ENCODE measurements at places on chromosomes 16 and 17.

- no peak for DNase-seq
Measured at GRCh38 chr17:78466786-78467715, 88.6 kb downstream of the PGS1 start.

GRCh38 chr17:19457830-19458271 lies 46.8 kb downstream of the RNF112 start:
- peak; percentile 94 for DNase-seq

DNA sequence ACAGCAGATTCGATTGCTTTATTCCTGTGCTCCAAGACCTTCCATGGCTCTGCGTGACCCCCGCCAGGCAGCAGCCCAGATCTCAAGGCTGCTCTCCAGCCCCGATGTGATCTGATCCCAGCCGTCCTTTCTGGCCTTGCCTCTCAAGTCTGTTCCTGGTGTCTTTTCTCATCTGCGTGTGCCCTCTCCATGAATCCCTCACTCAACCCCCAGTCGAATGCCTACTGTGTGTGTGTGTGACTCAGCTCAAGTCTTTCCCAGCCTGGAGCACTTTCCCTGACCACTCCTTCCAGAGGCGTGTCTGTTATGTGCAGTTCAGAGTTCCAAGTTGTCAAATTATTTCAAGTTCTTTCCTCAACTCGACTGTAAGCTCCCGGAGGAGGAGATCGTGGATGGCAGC lies 64.0 kb downstream of the MRM1 start:
- peak; percentile 27 for DNase-seq

GRCh38 chr16:11955713-11956123 lies 9.3 kb upstream of the TNFRSF17 start:
- peak; percentile 34 for DNase-seq

- no peak for DNase-seq
Measured at GRCh38 chr16:82784573-82784968, 157.8 kb downstream of the CDH13 start.

DNA sequence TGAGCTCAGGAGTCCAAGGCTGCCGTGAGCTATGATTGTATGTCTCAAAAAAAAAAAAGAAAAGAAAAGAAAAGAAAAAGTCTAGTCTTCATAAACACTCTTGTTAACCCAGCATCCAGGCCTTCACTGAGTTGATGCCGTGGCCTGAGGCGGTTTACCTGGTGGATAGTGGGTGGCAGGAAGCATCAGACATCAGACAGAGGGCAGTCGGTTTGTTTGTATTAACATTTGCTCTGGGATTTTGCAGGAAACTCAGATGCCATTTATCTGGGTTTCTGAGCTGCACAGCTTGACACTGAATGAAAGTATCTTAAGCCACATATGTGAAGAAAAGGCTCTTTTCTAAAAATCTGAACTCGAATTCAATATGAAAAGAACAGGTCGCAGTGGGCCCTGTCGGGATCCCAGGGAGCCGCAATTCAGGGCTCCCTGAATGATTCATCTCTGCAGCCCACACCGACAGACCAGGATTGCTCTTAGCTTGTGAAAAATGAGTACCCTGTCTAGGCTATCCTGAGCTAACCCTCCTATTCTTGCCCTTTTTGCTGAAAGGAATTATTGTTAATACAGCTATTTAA lies 1.1 kb upstream of the DBNDD1 start:
- DNase-seq: peak; percentile 45

DNA sequence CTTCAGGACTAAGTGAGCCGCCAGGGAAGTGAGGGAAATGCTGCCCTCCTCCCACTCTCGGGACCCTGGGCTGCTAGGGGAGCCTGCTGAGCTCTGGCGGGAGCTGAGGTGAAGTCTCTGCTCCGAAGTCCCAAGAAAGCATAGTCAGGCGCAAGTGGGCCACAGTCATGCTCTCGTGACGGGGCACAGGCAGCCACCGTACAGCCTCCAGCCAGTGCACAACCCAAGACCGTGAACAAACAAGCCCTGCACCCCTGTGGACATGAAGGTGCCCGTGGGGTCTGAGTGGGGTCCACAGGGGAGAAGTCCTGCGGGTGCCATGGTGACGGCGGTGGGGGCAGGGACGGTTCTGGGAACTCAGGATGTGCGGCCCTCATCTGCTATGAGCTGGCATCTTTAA lies 24.7 kb downstream of the ZNF276 start:
- no peak for DNase-seq

- no peak for DNase-seq
Measured at GRCh38 chr17:50180620-50181019, 14.8 kb downstream of the SGCA start.

DNA sequence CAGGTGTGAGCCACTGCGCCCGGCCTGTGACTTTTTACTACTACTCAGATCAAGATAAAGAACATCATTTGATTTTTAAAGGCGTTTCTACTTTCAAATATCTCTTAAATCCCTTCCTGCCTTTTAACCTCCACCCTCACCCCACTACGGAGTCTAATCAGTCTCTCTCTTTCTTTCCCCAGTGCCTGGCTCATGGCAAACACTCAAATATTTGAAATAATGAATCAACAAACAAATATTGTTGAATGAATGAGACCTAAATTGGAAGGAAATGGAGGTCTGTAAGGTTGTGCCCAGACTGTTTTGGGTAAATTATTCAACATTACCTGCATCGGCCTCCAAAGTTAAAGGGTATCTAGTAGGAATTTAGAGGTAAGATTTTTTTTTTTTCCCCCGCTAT lies 14.7 kb downstream of the COPZ2 start:
- DNase-seq: no peak

DNA sequence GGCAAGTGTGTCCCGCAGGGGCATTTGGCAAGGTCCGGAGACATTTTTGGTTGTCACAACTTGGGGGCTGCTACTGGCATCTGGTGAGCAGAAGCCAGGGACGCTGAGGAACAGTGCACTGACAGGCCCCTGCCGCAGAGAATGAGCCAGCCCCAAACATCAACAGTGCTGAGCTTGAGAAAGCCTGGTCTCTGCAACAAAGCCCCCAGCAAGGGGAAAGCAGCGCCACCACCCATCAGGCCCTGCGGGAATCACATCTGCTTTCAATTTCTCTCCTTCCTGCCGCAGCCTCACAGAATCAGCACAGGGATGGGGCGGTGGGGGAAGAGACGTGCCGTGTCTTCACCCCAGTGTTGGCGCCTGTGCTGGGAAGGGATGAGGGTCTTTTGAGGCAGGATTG lies 14.8 kb upstream of the PRPSAP1 start:
- no peak for DNase-seq

- DNase-seq: no peak
Measured at GRCh38 chr16:57882206-57882605, 79.9 kb upstream of the KIFC3 start.

GRCh38 chr17:81840826-81841778 lies 6.3 kb upstream of the PPP1R27 start:
- DNase-seq: no peak

DNA sequence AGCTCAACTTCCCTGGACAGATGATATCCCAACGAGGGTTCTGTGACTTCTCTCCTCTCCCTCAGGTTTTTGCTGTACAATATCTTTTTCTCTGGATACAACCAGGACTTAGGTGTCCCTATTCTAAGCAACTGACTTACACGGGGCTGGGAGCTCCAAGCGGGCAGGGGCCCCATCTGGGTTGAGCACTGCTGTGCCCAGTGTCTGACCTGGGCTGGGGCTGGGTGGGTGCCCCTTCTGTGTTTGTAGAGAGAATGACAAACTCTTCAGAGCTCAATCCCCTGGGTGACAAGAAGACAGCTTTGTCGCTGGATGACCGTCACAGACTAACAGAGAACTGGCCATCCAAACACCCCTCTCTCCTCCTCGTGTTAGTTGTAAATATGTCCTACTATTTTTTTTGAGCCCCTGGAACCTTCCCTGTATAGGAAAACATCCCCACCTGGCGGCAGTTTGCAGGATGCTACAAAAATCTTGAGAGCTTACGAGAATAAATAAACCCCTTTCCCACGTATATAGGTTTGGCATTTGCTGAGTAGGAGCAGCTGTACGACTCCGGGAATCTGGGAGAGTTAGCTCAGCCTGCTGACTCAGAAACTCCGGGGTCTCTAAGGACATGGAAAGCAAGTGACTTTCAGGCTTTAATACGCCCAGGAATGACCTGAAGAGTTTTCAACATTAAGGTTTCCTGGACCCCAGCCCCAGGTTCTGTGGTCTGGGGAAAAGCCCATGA lies 23.7 kb upstream of the RCVRN start:
- peak; percentile 83 for DNase-seq

DNA sequence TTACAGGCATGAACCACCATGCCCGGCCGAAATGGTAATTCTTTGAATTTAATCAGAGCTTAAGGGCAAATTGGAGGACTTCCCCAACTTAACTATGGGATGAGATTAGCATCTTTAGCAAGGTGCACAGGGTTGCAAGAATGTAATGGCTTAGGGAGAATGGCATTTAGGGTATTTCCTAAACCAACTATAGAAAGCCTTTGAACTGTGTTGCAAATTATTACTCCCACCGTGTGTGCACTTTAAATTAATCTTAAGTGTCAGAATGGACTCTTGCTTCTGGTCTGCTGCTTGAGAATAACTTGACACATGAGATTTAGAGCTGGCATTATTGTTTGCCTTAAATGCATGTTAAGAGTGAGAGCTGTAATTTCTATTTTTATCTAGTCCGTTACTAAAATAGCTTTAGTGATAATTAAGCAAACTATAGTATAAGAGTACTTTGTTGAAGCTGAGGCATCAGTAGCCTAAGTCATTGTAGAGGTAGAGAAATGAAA lies 59.8 kb downstream of the TUBD1 start:
- DNase-seq: peak; percentile 87

DNA sequence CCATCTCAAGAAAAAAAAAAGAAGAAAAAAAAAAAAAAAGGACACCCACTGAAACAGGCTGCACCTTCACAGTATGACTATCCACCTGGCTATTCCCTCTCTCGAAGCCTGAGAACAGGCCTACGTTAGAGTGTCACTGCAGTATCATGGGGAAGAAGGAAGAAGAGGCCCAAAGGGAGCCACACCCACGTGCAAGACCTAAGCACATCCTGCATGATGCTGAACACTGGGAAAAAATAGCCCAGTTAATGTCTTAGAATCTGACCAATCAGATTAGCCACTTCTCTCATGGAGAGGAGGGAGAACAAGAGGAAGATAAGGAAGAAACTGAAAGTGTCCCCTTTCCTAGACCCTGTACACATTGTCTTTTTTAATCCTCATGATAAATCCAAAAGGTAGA lies 19.5 kb upstream of the MED13 start:
- no peak for DNase-seq

DNA sequence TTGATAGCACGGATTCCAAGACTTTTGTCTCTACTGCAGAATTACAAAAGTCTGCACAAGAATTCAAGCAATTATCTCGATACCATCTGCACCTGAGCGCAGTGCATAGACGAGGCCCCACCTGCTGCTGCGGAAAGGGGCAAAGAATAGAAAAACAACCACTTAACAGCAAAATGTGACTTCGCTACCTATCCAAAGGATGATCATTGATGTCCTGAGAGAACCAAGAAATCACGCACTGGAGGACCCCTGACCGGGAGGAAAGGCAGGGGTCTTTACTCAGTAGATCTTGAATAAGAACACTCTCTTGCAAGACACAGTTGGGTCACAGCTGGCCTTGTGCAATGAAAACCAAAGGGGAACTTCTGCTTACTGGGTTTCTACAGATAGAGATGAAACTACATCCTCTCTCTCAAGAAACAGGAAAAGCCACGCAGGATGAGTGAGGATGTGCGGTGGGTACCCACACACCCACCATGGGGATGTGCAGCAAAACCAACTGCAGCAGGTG lies 147.4 kb upstream of the RPH3AL start:
- DNase-seq: no peak

GRCh38 chr17:72370819-72371218 lies 250.0 kb downstream of the SOX9 start:
- no peak for DNase-seq

- no peak for DNase-seq
Measured at GRCh38 chr16:3597226-3597625, 14.2 kb downstream of the SLX4 start.

DNA sequence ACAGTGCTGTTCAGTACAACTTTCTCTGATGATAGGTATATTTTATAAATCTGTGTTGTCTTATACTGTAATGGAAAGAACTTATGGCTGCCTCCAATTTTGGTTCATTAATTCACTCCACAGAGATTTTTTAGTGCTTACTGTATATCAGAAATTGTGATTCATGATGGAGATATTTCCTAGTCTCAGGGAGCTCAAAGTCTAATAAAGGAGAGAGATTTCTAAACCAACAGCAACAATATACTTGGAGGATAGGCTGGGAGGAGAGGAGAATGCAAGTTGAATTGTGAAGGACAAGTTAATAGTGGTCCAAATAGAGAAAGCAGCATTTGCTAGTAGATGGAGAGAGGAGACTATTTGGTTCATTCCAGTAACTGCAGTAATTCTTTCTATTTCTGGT lies 63.5 kb downstream of the TANC2 start:
- DNase-seq: no peak

DNA sequence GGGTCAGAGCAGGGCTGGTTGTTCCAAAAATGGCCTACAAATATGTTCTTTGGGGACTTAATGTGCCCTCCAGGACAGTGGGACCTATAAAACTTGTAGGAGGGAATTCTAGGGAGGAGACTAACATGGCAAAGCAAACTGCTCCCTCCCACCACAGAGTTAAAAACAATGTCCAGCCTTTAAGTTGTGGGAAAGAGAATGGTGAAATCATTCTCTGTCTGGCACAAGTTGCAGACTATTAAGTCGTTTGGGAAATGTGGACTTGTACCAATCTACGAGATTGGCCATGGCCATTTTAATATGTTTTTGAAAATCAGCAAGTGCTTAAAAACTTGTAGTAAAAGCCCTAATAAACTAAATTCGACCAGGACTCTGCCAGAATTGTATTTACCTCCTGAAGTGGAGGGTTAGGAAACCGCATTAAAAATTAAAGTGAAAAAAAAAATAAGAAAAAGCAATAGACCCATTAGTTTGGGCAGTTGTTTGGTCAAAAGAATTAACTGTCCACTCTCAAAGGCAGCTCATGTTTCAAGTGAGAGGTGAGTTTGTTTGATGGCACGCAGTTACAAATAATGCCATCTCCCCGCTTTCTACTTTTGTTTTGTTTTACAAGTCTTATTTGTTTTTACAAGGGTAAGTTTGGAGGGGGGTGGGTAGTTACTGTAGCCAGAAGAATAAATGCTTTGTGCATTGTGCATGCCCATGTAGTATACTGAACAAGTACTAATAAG lies 32.4 kb downstream of the ANKFN1 start:
- no peak for DNase-seq

- no peak for DNase-seq
Measured at GRCh38 chr17:41003926-41004325, 4.2 kb upstream of the KRTAP3-2 start.

- peak; percentile 98 for DNase-seq
Measured at GRCh38 chr17:18224387-18225120, 881 bp upstream of the LLGL1 start.
